ENCODE measurements at places on chromosomes 7 and 10.

GRCh38 chr10:48516911-48517310, 88.0 kb downstream of the ARHGAP22 start:
- DNase-seq, result no peak
- no peak overlapping the region for H3K4me3 ChIP-seq

DNA sequence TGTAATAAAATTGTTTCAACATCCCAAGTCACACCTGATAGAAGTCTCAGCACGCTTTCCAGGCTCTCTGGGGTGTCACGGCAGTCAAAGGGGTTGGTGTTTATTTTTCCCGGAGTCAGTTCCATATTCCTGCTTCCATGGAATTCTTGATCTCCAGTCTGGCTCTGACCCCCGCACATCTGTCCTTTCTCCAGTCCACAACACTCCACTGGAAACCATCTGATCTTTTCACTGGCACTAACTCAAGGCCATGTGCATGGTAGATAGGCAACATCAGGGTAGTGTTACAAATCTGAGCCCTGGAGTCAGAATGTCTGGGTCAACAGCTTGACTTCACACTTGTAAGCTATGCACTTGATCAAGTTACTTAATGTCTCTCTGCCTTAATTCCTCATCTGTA, 176.2 kb downstream of the WDR11 start:
- H3K4me1 ChIP-seq, result no peaks in the 10 kb centered on the region
- no peaks in the 10 kb centered on the region for H3K27me3 ChIP-seq
- no peak overlapping the region for H3K27ac ChIP-seq
- H3K4me3 ChIP-seq, result no peak overlapping the region

GRCh38 chr7:22697876-22698606, 29.0 kb upstream of the IL6 start:
- H3K4me1 ChIP-seq, result no peaks in the 10 kb centered on the region
- no peak overlapping the region for H3K27ac ChIP-seq
- no peak overlapping the region for H3K4me3 ChIP-seq
- H3K27me3 ChIP-seq, result no peaks in the 10 kb centered on the region
- no peak for DNase-seq

- no peaks in the 10 kb centered on the region for H3K36me3 ChIP-seq
- H3K27me3 ChIP-seq, result no peaks in the 10 kb centered on the region
- peak; percentile 60 for DNase-seq
- H3K27ac ChIP-seq, result peak overlapping the region; percentile 99
- no peaks in the 10 kb centered on the region for H3K4me1 ChIP-seq
Measured at GRCh38 chr7:35801392-35802101, 690 bp downstream of the SEPTIN7 start.

Data from uterus (tissue), 4 donors.